ENCODE measurements at places on chromosomes 16 and 17.
A peak's percentile ranks its signal among the peaks of the same experiment; 100 is the strongest.

DNA sequence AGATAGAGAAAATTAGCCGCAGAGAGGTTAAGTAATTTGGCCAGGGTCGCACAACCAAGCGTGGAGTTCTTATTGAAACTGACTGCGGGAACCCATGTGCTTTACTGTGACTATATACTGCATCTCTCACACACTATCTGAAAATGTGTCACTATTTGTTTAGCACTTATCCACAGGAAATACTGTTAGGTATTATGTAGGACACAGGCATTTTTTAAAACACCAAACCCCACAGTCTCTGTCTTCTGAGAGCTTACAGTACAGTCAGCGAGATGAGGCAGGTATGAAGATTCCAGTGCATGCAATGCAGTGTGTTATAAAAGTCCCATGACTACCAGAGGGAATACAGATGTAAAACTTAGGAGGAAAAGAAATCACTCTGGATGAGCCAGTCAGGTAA, 11.3 kb downstream of the RBL2 start:
- H3K4me1 ChIP-seq: no peaks in the 10 kb centered on the region
- no peak for DNase-seq
- H3K36me3 ChIP-seq: peaks cover 92% of the 10 kb centered on the region
- no peak overlapping the region for H3K4me3 ChIP-seq
- H3K27ac ChIP-seq: no peak overlapping the region

DNA sequence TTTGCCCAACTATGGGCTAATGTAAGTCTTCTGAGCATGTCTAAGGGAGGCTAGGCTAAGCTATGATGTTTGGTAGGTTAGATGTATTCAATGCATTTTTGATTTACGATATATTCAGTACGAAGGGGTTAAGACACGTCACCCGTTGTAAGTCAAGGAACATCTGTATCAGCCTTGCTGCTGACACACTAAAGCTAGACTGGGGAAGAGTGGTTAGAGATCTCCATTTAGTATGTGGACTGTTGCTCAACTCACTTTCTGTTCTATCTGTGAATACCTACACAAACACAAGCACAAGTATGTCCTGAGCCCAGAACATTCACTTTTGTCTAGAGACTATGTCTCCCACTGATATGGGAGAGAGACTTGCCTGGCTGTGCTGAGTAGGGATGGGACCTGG, 71.5 kb downstream of the VMP1 start:
- no peaks in the 10 kb centered on the region for H3K27me3 ChIP-seq
- H3K4me3 ChIP-seq: no peak overlapping the region
- peaks cover 37% of the 10 kb centered on the region for H3K36me3 ChIP-seq
- peaks cover 11% of the 10 kb centered on the region for H3K4me1 ChIP-seq

GRCh38 chr17:63722403-63722802, 19.2 kb downstream of the STRADA start:
- no peak overlapping the region for H3K4me3 ChIP-seq
- H3K27ac ChIP-seq: no peak overlapping the region
- no peaks in the 10 kb centered on the region for H3K27me3 ChIP-seq

- DNase-seq: no peak
- no peak overlapping the region for H3K27ac ChIP-seq
- no peaks in the 10 kb centered on the region for H3K27me3 ChIP-seq
- H3K4me1 ChIP-seq: peaks cover 11% of the 10 kb centered on the region
- peaks cover 11% of the 10 kb centered on the region for H3K36me3 ChIP-seq
These were observed 51.2 kb downstream of the COTL1 start for GRCh38 chr16:84566545-84567257.

GRCh38 chr16:52469775-52470174, 77.2 kb downstream of the TOX3 start:
- no peaks in the 10 kb centered on the region for H3K36me3 ChIP-seq
- H3K4me3 ChIP-seq: no peak overlapping the region
- DNase-seq: no peak
- no peaks in the 10 kb centered on the region for H3K27me3 ChIP-seq

DNA sequence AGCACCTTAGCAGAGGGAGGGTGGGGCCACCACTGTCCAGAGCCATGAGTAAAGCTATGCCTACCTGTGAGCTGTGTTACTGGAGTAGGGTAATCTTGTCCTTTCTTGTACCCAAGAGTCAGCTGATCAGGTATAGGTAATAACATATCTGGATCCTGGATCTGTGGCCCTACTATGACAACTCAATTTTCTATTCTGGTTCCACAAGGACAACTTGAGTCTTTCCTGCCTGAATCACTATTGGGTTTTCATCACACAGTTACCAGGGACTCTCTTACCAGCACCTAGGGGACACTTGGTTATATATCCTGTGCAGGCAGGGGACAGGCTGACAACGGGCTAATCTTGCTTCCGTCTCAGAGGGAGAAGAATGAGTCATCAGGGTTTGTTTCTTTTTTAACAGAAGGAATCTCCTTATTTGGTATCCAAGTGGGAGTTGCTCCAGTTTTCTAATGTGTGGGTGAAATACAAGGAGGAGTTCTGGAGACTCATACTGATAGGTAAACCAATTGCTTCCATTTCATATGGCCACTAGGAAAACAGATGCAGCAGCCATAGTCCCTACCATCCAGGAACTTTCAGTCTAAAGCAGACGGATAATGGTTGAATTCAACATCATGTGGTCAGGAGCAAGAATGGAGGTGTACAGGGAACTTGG, 6.8 kb downstream of the ZNF267 start:
- no peaks in the 10 kb centered on the region for H3K27me3 ChIP-seq
- H3K36me3 ChIP-seq: peaks cover 19% of the 10 kb centered on the region
- H3K4me3 ChIP-seq: no peak overlapping the region
- peak overlapping the region; percentile 46 for H3K27ac ChIP-seq
- DNase-seq: no peak
- H3K4me1 ChIP-seq: peaks cover 47% of the 10 kb centered on the region

DNA sequence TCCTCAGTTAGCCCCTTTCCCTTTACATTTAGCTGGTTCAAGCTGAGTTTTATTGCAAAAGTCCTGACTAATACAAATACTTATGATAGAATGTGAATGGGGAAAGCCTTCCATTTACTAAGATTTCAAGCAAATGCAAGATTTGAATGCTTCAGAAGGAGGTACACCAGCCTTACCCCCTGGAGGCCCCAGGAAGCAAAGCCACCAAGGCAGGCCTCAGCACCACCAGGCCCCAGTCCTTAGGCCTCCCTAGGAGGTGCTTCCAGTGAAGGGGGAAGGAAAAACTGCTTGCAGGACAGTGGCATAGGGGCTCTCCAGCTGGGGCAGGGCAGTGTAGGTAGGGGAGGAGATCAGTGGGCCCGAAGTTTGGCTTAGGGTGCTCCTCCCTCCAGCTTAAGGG, 7.3 kb upstream of the PRPSAP2 start:
- no peaks in the 10 kb centered on the region for H3K27me3 ChIP-seq
- H3K36me3 ChIP-seq: no peaks in the 10 kb centered on the region
- no peak overlapping the region for H3K4me3 ChIP-seq

GRCh38 chr17:35748979-35749378, 4.1 kb downstream of the GAS2L2 start:
- peaks cover 36% of the 10 kb centered on the region for H3K27me3 ChIP-seq
- H3K4me1 ChIP-seq: peaks cover 6% of the 10 kb centered on the region

- no peak overlapping the region for H3K4me3 ChIP-seq
- peaks cover 60% of the 10 kb centered on the region for H3K4me1 ChIP-seq
- no peaks in the 10 kb centered on the region for H3K36me3 ChIP-seq
- H3K27me3 ChIP-seq: no peaks in the 10 kb centered on the region
- no peak overlapping the region for H3K27ac ChIP-seq
These were observed 2.6 kb downstream of the DPEP2 start for GRCh38 chr16:67996666-67997065.

- DNase-seq: no peak
- H3K4me3 ChIP-seq: no peak overlapping the region
- H3K27ac ChIP-seq: no peak overlapping the region
- no peaks in the 10 kb centered on the region for H3K27me3 ChIP-seq
- H3K4me1 ChIP-seq: peaks cover 11% of the 10 kb centered on the region
- H3K36me3 ChIP-seq: no peaks in the 10 kb centered on the region
These were observed 32.6 kb downstream of the TEKT3 start for GRCh38 chr17:15308758-15309157.

- H3K36me3 ChIP-seq: no peaks in the 10 kb centered on the region
- peak overlapping the region; percentile 27 for H3K27ac ChIP-seq
- peaks cover 50% of the 10 kb centered on the region for H3K4me1 ChIP-seq
- DNase-seq: no peak
- no peaks in the 10 kb centered on the region for H3K27me3 ChIP-seq
These were observed 4.4 kb downstream of the CRLF3 start for GRCh38 chr17:30819971-30820705.

DNA sequence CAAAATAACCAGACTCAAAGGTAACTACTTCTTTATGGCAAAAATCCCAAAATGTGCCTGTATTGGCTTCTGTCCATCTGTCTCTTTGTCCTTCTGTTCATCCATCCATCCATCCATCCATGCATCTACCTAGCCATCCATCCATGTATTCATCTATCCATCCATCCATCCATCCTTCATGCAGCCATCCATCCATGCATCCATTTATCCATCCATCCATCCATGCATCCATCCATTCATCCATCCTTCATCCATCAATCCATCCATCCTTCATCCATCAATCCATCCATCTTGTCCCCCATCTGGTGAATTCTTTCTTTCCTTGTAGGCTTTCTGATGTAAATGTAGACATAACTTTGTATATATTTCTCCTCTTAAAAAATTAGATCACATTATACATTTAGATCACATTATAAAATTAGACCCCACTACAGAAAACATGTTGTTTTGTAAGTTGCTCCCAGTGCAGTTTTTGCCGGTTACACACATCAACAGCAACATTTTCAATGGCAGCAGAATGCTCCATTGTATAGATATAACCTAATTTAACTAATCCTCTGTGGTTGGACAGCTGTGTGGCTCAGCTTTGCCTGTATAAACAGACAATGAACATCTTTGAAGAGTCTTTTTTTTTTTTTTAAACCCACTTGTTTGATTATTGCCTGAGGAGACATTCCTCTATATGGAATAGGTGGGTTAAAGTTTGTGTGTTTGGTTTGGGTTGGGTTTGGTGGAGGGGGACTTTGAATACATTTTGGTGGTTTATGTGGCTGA, 72.0 kb downstream of the MSI2 start:
- H3K4me1 ChIP-seq: no peaks in the 10 kb centered on the region
- no peaks in the 10 kb centered on the region for H3K36me3 ChIP-seq
- H3K27ac ChIP-seq: no peak overlapping the region
- no peak for DNase-seq
- H3K27me3 ChIP-seq: no peaks in the 10 kb centered on the region
- no peak overlapping the region for H3K4me3 ChIP-seq

DNA sequence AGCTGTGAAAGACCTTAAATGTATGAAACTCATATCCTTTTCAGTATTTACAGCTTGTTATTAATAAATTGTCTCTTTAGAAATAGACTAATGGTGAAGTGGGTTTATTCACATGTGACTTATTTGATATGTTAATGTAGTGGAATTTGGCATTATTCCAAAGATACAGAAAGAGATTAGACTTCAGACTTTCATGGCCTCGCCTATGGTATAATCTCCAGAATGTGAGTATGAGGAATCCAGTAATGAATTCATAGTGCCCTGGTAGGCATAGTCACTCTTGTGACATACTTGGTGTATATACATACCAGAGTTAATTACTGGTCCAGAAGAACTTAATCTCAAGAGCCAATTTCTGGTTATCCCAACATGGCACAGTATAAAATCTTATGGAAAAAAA, 72.7 kb downstream of the OMG start:
- no peak overlapping the region for H3K27ac ChIP-seq
- DNase-seq: no peak
- H3K36me3 ChIP-seq: peaks cover 36% of the 10 kb centered on the region
- H3K4me3 ChIP-seq: no peak overlapping the region
- no peaks in the 10 kb centered on the region for H3K4me1 ChIP-seq

- H3K36me3 ChIP-seq: peaks cover 99% of the 10 kb centered on the region
- DNase-seq: peak; percentile 76
- no peaks in the 10 kb centered on the region for H3K27me3 ChIP-seq
- H3K4me1 ChIP-seq: no peaks in the 10 kb centered on the region
- no peak overlapping the region for H3K4me3 ChIP-seq
- no peak overlapping the region for H3K27ac ChIP-seq
These were observed 14.9 kb downstream of the ELAC2 start for GRCh38 chr17:13002761-13003453.

- peaks cover 18% of the 10 kb centered on the region for H3K4me1 ChIP-seq
- no peaks in the 10 kb centered on the region for H3K27me3 ChIP-seq
These were observed 15.2 kb upstream of the ITGB3 start for GRCh38 chr17:47238321-47239010.

DNA sequence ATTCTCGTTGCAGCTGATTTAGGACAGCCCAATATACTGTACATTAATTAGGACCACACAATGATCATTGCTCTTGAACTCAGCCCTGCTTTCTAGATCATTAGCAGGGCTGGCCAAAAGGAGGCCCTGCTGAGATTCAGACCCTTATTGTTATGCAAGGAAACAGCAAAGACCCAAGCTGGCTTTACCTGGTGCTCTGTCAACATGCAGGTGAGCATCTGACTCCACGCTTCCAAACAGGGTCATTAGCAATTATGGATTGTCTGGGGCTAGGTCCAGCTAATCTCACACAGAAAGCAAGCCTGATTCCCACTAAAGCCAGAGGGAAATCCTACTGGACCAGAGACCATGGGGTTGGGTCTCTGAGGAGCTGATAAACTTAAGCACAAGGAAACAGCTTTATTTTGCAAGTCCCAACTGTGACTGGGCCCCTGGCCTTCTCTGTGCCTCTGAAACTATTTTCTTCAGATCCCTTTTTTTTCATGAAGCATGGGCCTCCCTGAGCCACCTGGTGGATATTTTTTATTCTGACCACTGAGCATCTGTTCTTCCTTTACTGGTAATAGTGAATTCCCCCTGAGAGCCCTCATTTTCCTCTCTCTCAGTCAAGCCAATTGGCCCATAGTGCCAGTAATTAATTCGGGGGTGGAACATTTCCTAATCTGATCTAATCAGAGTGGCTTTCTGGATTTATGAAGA, 236.1 kb downstream of the GRIN2A start:
- H3K4me3 ChIP-seq: no peak overlapping the region
- no peaks in the 10 kb centered on the region for H3K36me3 ChIP-seq
- no peaks in the 10 kb centered on the region for H3K4me1 ChIP-seq
- no peak overlapping the region for H3K27ac ChIP-seq
- H3K27me3 ChIP-seq: no peaks in the 10 kb centered on the region
- no peak for DNase-seq

Measured in lower lobe of right lung (tissue), 2 donors.